Osteoblast (primary cell): ENCODE measurements at places on chromosomes 7 and 10. TPM values are rescaled to one million over a fixed set of nuclear protein-coding genes. Genes with fewer than 3 reads are reported as not detected.
A peak's percentile ranks its signal among the peaks of the same experiment; 100 is the strongest.

GRCh38 chr10:122264436-122264835, 6.7 kb upstream of the BTBD16 start:
- H3K4me1 ChIP-seq = peaks cover 14% of the 10 kb centered on the region
- H3K27ac ChIP-seq = peak overlapping the region; percentile 51
- H3K36me3 ChIP-seq = no peaks in the 10 kb centered on the region
- peak overlapping the region; percentile 50 for H3K4me3 ChIP-seq

DNA sequence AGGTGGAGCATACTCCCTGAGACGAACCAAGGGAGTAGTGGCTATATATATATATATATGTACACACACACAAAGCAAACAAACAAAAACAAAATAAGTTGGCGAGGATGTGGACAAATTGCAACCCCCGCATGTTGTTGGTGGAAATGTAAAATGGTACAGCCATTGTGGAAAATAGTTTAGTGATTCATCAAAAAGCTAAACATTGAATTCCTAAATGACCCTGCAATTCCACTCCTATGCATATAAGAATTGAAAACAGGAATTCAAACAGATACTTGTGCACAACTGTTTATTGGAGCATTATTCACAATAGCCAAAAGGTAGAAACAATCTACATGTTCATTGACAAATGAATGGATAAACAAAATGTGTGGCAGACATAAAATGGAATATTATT, 407.9 kb downstream of the KCNMA1 start:
- H3K4me3 ChIP-seq = no peak overlapping the region
- no peaks in the 10 kb centered on the region for H3K36me3 ChIP-seq
- H3K27ac ChIP-seq = peak overlapping the region; percentile 69

STEAP2 gene
- total RNA-seq = 9.8 and 18.6 TPM in 2 replicates

DNA sequence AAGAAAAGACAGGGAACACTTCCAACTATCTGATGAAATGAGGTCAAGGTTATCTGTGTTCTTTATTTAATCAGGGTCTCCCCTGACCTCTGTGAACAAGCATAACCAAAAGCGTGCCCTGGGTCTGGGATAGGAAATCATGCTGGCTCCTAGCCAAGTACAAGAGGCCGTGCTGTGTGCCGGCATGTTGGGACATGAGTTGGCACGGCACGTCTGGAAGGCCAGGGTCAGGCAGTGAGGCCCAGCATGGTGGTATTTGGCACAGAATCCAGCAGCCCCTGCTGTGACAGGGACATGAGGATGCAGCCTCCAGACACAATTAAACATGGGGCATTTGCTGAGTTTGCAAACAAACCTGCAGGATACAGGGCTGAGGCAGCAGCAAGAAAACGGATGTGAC, 320.4 kb downstream of the PLXNA4 start:
- no peak overlapping the region for H3K4me3 ChIP-seq
- DNase-seq = no peak
- no peaks in the 10 kb centered on the region for H3K4me1 ChIP-seq
- H3K27ac ChIP-seq = no peak overlapping the region
- H3K27me3 ChIP-seq = no peaks in the 10 kb centered on the region

GRCh38 chr7:140697447-140698143, 1.1 kb downstream of the NDUFB2 start:
- H3K4me1 ChIP-seq = peaks cover 17% of the 10 kb centered on the region
- H3K27me3 ChIP-seq = no peaks in the 10 kb centered on the region

- no peak overlapping the region for H3K4me3 ChIP-seq
- H3K27ac ChIP-seq = no peak overlapping the region
- no peaks in the 10 kb centered on the region for H3K36me3 ChIP-seq
These were observed 66.5 kb downstream of the JCAD start for GRCh38 chr10:29992914-29993313.

GIMAP8 gene
- total RNA-seq = not detected in 2 replicates

DNA sequence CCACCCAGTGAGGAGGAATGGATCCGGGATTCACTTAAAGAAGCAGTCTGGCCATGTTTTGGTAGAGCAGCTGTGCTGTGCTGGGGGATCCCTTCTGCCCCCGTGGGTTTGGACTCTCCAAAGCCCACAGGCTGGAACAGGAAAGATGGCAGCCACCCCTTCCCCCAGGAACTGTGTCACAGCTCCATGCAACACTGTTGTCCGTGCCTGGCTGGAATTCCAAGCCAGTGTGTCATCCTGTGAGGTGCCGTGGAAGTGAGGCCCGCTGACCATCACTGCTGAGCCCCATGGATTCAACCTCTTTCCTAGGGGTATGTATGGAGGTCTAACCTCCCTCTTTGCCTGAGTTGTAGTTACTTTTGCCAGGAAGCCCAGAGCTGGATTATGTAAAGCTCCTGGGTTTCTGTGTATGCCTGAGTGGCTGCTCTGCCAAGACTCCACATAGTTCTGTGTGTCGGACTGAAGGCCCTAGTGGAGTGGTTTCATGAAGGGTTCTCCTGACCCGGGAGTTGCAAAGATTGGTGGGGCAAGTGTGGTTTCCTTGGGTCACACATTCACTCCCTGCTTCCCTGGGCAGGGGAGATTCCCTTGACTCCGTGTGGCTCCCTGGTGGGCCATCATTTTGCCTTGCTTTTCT, 35.1 kb upstream of the PCGF5 start:
- peak overlapping the region; percentile 70 for H3K27ac ChIP-seq
- DNase-seq = peak; percentile 73
- H3K4me1 ChIP-seq = peaks cover 21% of the 10 kb centered on the region
- no peaks in the 10 kb centered on the region for H3K27me3 ChIP-seq

DNA sequence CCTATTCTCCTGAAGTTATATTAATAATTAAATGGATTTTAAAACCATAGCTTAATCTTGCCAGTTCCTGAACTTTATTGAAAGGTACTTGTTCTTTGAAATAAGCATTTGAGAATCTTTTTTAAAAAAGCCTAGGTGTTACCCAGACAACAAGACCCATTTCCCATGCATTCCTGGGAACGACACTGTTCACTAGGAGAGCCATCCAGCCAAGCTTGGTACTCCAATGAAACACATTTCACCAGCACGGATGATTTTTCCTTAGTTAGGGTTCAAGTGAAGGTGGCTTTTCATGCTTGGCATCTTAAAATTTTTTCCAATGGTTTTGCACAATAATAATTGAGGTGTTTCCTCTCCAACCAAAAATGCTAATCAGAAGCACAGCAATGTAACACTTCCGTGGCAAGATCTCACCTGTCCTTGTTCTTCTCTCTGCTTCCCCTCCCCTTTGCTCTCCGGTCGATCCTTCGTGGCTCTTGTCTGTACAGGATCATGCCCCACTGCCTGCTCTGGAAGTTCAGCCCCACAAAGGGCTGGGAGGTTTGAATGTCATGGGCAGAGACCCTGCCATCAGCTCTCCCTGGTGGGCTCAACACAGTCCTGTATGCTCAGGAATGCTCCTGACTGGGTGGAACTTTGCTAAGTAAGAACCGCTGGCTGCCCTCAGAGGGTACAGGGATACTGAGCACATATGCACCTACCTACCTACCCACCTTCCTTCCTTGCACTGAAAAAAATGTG, 69.7 kb upstream of the AQP1 start:
- peak; percentile 68 for DNase-seq
- H3K4me1 ChIP-seq = no peaks in the 10 kb centered on the region
- H3K36me3 ChIP-seq = no peaks in the 10 kb centered on the region
- H3K27ac ChIP-seq = no peak overlapping the region
- no peak overlapping the region for H3K4me3 ChIP-seq
- no peaks in the 10 kb centered on the region for H3K27me3 ChIP-seq

DNA sequence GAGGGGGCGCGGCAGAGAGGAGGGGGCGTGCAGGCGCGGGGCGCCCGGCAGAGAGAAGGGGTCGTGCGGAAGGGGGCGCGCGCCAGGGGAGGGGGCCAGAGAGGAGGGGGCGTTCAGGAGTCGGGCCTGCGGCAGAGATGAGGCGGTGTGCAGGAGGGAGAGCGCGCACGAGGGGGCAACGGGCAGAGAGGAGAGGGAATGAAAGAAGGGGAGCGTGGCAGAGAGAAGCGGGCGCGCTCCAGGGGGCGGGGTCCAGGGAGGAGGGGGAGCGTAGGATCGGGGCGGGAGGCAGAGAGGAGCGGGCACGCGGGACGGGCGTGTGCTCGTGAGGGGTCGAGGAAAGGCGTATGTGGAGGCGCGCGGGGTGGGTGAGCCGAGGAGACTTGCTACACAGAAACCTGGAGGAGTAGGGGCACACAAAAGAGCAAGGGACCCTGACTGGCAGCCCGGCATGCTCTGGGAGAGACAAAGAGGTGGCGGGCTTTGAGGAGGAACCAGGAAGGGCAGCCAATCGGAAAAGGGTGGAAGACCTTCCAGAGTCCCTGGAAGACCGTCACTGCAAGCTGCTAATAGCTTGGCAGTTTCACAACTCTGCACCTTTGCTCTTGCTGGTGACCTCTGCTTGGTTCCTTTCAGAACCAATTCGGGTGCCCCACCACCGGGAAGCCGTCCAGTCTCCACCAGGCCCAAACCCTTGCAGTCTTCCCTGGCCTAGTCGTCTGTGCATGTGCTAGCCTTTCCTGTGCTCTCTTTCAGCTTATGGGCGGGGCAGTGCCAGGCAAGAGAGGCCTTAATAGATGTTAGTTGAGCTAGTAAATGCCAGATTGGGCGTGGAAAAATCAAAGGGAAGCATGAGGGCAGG, 639 bp downstream of the DYDC2 start:
- no peak for DNase-seq
- no peaks in the 10 kb centered on the region for H3K4me1 ChIP-seq
- H3K4me3 ChIP-seq = no peak overlapping the region
- no peak overlapping the region for H3K27ac ChIP-seq

- H3K27ac ChIP-seq = no peak overlapping the region
- H3K4me3 ChIP-seq = no peak overlapping the region
- H3K4me1 ChIP-seq = peaks cover 16% of the 10 kb centered on the region
These were observed 6.2 kb downstream of the EIF3B start for GRCh38 chr7:2360796-2361195.

DNA sequence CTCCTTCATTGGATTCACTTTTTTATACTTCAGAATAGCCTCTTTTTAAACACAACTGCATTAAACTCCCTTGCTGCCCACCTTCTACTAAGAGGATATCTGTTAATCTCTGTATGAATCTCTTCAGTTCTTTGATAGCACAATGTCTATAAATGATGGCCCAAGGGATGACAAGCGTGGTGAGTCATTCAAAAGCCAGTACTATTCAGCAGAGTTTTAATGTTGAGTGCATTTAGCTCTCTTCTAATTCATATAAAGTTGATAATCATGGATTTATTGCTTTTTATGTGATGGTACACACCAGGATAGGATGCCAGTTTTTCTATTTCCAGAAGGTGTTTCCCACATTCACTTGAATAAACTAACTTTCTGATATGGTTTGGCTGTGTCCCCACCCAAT, 57.4 kb upstream of the HECTD2 start:
- H3K36me3 ChIP-seq = no peaks in the 10 kb centered on the region
- H3K4me3 ChIP-seq = no peak overlapping the region
- no peak overlapping the region for H3K27ac ChIP-seq

GRCh38 chr7:7569615-7570014, 2.9 kb downstream of the MIOS start:
- H3K4me3 ChIP-seq = no peak overlapping the region
- H3K27ac ChIP-seq = no peak overlapping the region
- no peak for DNase-seq
- peaks cover 20% of the 10 kb centered on the region for H3K4me1 ChIP-seq
- H3K27me3 ChIP-seq = no peaks in the 10 kb centered on the region

DNA sequence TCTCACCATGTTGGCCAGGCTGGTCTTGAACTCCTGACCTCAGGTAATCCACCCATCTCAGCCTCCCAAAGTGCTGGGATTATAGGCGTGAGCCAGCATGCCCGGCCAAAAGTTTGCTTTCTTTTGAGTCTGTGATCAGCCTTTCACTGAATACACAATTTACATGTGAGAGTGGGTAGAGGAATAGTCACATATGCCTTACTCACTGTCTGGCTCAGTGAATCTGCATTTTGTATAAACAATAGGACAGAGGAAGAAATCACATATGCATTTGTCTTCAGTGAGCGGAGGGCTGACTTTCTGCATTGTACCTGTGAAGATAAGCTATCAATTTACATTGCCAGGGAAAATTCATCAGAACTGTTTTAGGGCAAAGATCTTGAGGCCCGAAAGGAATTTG, 2.5 kb upstream of the TECPR1 start:
- no peak overlapping the region for H3K4me3 ChIP-seq
- peaks cover 13% of the 10 kb centered on the region for H3K36me3 ChIP-seq
- no peak overlapping the region for H3K27ac ChIP-seq
- no peak for DNase-seq
- H3K27me3 ChIP-seq = no peaks in the 10 kb centered on the region

DNA sequence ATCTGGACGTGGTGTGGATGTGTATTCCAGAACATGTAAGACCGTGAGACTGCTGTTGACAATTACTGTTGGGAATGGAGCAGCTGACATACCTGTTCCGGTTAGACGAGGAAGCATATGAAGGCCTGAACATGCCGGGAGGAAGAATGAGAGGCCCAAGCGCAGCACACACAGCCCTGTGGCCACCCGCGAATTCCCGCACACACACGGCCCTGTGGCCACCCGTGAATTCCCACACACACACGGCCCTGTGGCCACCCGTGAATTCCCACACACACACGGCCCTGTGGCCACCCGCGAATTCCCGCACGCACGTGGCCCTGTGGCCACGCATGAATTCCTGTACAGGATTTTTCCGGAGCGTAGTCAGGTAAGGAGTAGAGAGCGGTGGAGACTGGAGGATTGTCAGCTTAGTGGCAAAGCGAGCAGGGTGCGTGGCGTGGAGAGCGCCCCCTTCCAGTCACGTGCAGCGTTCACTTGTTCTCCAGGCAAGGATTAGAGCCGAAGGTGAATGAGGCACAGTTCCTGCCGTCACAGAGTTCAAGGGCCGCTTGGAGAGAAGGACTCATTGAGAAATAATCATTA, 9.5 kb upstream of the SUN1 start:
- H3K4me3 ChIP-seq = no peak overlapping the region
- peaks cover 15% of the 10 kb centered on the region for H3K4me1 ChIP-seq
- H3K36me3 ChIP-seq = peaks cover 7% of the 10 kb centered on the region
- no peaks in the 10 kb centered on the region for H3K27me3 ChIP-seq
- no peak for DNase-seq

DNA sequence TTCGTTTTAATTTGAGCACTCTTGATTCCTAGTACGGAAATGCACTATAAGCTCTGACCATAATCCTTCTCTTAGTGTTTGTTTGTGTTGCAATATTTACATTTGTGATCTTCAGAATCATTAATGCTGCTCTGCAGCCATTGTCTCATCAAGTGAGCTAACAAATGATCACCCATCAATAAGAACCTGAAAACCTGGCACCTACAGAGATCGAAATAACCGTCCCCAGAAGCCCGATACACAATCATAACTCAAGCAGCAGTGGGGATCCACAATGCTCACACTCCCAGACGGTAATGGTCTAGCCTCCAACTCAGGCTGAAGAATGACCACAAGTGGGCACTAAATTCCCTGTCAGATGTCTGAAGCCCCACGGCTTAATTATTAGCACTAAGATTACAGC, 156.0 kb upstream of the NFE2L3 start:
- no peaks in the 10 kb centered on the region for H3K4me1 ChIP-seq
- no peaks in the 10 kb centered on the region for H3K36me3 ChIP-seq
- no peak overlapping the region for H3K27ac ChIP-seq
- no peak overlapping the region for H3K4me3 ChIP-seq

- no peaks in the 10 kb centered on the region for H3K36me3 ChIP-seq
- H3K4me3 ChIP-seq = no peak overlapping the region
- DNase-seq = no peak
These were observed 20.7 kb downstream of the LRRC4 start for GRCh38 chr7:128010391-128011127.
